ENCODE measurements at places on chromosomes 3 and 15. TPM values are rescaled to one million over a fixed set of nuclear protein-coding genes. Genes with fewer than 3 reads are reported as not detected.

GRCh38 chr3:152480282-152480953 is 211.7 kb downstream of the MBNL1 start:
- DNase-seq: no peak

The PTX3 gene
- 7.2 TPM for total RNA-seq

GRCh38 chr15:67091980-67092677 is 26.7 kb downstream of the SMAD3 start:
- no peak for DNase-seq

GRCh38 chr15:34336991-34337556 is 507 bp downstream of the SLC12A6 start:
- DNase-seq: no peak

DNA sequence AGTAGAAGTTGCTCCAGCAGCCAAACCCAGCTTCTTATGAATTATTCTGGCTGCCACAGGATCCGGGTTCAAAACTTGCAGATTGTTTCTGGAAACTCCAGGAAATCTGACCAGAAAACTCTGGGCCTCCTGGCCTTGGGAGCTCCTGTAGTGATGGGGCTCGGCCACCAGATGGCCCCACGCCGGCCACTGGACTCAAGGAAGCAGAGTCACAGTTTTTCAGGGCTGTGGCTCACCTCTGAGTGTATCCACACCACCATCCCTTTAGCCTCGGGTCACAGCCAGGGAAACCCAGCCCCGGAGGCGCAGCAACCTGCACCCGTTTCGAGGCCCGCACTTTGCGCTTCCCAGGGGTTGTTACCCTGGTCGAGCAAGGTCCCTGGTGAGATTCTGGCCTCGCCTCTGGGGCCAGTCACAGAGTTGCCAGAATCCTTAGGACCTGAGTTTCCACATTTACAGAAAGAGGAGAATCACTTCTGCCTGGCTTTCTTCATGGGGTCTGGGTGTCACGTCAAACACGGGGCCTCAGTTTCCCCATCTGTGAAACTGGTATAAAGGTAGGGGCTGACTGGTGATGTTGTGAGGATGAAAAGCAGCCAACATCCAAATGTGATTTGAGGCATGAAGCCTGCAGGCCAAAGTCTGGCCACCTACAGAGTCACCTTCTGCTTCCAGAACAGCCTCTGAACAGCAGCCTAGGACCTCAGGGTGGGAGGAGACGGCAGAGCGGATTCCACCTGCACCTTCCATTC is 53.5 kb upstream of the LCTL start:
- peak; percentile 86 for DNase-seq

DNA sequence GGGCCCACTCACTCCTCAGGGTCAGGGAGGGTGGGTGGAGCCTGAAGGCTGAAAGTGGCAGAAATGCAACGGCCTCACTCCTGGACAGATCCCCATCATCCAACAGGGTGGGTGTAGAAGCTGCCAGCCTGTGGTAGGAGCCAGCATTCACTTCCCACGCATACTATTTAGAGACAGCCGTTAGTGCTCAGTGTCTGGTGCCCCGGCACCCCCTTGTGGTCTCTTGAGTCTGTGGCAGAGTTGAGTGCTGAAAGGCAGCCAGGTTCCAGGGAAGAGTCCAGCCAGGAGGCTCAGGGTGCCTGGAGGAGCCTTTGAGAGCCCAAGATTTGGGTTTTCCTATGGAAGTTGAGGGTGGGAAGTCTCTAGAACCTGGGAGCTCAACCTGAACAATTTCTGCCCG is 2.1 kb upstream of the GNAT1 start:
- DNase-seq: no peak

The ZNF774 gene
- 3.6 TPM for total RNA-seq

DNA sequence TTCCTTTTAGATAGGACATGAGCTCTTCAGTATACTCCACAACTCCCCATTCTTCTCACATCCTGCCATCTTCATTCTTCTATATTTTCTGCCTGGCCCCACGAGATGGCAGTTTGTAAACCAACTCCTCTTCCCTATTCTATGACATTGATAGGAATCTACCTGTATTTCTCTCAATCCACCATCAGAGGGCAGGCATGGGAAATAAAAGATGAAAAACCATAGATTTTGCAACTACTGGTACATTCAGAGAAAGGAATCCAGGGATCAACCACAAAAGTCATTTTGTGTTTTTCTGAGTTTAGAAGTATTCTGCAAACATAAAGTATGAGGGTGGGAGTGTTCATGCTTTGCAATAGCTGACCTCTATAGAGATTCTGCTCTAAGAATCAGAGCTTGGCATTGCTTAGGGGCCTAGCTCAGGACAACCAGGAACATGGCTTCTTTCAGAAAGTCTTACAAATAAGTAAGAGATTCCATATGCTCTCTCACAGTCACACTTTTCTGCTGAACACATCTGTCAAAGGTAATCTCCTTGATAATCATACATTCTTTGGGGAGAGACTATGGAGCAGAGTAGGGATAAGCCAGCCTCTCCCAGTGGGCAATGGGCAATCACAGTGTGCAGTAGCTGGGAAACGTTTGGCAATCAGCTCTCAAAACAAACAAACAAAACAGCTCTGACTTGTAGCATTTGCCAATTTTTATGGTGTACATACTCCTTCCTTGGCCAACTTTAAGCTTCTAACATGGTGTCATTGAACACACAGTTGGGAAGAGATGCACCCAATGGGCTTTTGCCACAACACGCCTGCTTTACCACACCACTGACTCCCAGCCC is 43.1 kb upstream of the SLC25A36 start:
- no peak for DNase-seq

DNA sequence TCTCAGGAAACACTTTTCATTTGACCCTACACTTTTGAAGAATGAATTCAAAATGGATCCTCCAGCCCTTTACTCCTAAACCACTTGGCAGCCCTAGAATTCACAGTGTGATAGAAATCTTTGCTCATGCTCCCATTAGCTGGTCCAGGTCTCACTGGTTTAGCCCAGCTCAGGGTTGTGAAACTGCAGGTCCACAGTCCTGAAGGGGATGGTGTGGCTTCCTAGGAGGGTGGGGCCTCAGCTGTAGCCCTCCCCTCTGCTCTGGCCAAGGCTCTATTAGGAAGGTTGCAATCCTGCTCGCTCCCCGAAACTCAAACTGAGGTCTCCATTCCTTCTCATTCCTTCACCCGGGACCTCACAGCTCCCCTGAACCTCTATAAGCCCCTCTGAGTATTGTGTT is 21.6 kb upstream of the TICRR start:
- DNase-seq: no peak

The TIMP4 gene
- 6.9 TPM for total RNA-seq

- DNase-seq: no peak
These were observed 53.5 kb downstream of the DTWD1 start for GRCh38 chr15:49674370-49674769.

GRCh38 chr15:40028853-40029252 is 10.1 kb downstream of the SRP14 start:
- DNase-seq: no peak

The PARP15 gene
- 9.7 TPM for total RNA-seq

DNA sequence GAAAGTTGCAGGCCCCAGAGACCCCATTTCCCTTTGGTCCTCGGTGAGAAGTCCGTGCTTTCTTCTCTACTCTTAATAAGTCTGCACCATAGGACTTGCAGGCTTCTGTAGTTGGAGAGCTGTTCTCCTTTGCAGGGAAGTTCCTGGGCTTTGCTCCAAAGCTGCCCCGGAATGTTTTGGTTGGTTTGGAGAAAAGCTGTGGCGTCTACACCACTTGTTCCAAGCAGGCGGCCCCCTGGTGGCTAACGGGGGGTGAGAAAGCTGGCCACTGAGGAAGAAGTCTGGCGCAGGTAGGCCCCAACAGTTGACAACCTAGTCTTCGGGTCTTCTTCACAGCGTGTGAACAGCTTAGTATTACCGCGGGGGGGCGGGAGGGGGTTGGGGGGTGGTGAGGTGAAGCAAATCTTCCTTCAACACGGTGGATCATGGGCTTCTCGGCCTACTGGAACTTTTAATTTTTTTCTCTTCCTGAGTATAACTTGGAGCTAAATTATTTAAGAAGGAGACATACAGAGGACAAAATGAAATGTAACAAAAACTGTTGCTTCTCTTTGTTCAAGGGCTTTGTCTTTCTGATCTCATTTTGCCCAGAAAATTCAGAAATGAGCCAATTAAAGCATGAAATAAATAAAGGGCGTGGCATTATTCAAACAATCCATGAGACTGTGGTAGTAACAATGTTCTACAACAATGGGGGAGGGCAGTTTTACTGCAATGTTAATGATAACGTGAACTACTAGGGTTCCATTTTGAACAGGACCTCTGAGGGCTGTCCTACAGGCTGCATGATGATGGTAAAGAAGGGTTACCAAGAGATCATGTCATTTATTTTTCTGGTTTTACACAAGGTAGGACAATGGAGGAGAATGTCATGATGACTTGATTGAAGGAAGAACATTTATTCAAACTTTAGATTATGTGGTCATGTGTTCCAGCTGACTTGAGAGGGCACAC is 2.2 kb upstream of the THRB start:
- peak; percentile 84 for DNase-seq

- DNase-seq: no peak
These were observed 39.1 kb downstream of the MEF2A start for GRCh38 chr15:99604865-99605264.

- no peak for DNase-seq
These were observed 36.7 kb downstream of the PLOD2 start for GRCh38 chr3:146124126-146124801.

The PLS1 gene
- 26.0 TPM for total RNA-seq

GRCh38 chr15:65085990-65086679 is 9.6 kb downstream of the KBTBD13 start:
- no peak for DNase-seq

The BFSP2 gene
- not detected for total RNA-seq

The ELL3 gene
- 4.3 TPM for total RNA-seq

The IL20RB gene
- total RNA-seq: 3.7 TPM

The C3orf18 gene
- total RNA-seq: 6.9 TPM

DNA sequence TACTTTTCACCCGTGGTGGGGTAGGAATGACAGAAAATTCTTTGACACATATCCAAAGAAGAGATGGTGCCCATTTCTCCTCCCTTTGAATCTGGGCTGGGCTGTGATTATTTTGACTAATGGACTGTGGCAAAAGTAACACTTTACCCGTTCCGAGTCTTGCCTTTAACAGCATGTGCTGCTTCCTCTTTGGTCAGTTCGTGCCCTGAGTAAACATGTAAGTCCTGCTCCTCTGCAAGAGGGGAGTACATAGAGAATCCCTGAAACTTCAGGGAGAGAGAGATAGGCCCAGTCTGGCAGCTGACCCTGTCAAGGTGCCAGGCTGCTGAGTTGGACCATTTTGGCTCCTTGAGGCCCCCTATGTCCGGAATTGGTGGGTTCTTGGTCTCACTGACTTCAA is 243.1 kb downstream of the EPHB1 start:
- DNase-seq: no peak

The HIGD2B gene
- total RNA-seq: not detected

DNA sequence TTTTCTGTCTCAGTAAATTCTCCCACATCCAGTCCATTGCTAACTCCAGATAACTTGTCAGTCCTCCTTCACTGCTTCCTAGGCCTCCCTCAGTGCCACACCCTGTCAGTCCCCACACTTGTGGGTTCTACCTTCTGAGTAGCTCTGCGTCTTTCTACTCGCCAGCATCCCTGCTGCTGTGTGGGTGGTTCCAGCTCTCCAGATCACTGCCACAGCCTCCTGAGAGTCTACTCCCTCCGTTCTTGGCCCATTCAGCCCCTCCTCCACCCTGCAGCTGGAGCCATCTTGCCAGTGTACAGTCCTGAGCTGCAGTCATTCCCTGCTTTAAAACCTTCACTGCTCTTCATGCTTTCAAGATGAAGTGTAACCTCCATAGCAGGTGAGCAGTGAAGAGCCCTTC is 45.3 kb downstream of the MAP2K5 start:
- no peak for DNase-seq

DNA sequence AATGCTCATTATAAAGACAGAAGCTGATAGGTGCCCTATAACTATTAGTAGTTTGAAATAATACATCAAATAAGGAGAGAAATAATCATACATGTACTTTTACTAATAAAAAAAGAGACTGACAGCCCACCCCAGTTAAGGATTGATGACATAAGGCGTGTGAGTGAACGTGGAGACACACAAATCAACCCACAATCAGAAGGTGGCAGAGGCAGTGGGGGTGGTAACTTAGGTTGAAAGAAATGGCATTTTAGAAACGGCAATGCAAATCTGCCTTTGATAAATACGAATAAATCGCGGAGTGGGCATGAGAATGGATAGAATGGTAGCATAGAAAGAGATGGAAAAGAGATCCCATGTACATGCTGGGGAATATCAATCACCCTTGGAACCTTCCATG is 256.2 kb upstream of the ATP10A start:
- no peak for DNase-seq

DNA sequence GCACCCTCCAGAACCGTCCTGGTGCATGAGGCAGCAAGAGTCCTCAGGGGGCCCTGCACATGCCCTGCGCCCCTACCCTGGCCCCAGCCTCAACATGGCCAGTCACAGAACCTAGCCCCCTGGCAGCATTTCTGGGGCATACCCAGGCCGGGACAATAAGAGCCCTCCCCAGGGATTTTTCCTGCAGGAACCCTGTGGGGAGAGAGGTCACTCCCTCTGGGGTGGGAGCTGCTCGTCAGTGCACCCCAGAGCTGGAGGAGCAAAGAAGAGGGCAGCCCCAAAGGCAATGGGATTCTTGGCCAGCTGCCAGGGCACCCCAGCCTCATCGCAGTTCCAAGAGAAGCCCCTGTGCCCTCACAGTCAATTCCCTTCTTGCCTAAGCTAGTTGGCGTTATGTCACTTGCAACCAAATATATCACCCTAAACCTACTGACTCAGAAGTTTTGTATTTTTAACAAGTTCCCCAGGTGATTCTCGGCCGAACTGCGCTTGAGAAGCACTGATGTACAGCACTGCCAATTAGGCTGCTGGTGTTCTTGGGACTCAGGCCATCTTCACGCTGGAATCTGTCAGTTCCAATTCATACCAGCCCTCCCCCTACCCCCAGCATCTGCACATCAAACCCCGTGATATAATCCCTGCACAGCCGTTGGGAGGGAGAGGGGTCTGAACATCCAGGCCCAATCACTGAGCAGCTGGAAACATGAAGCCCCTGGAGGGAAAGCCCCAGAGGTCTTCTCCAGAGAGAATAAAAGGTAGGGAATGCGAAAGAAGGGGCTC is 87.5 kb upstream of the PRR20G start:
- peak; percentile 57 for DNase-seq

DNA sequence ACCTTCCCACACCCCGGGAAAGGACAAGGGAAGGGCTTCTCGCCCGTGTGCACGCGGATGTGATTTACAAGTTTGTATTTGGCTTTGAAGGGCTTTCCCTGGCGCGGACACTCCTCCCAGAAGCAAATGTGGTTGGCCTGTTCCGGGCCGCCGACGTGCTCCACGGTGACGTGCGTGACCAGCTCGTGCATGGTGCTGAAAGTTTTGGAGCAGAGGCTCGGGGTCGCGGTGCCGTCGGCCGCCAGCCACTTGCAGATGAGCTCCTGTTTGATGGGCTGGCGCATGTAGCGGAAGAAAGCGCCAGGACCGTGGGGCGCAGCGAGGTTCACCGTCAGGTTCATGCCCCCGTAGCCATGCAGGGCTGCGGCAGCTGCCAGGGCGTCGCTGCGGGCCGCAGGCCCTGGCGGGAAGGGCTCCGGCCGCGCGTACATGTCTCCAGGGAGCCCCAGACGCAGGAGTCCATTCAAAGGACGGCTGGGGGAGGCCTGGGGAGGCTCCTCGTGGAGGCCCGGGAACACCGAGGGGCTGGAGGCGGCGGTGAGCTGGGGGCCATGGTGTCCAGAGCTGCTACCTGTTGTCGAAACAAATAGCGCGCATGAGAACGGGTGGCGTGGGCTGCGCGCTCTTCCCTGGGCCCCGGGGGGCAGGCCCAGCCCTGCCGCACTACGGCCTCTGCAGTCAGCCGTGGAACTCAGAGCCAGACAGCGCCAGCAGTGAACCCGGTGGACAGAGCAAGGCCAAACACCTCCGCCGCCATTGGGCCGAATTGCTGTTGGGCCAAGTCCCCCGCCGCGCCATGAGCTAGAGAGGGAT is 10.2 kb downstream of the ZIC4 start:
- DNase-seq: no peak

All from upper lobe of right lung (tissue), 1 donor.